Thyroid gland (tissue), 4 donors: ENCODE measurements at places on chromosomes 4 and X.

DNA sequence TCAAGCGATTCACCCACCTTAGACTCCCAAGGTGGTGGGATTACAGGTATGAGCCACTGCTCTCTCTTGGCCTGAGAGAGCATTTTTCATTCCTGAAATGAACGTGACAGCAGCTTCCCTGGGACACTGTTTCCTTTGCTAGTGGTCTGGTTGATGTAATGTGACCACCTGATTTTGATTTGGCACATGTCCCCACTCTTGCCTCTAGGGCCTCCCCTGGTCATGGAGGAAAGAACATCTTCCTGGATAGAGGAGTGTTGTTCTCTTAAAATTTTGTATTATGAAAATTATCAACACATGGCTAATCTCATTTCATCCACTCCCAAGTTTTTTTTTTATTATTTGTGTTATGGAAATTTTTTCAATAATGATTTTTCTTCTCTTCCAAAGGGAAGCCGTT, 23.8 kb downstream of the SLC9B2 start:
- no peak overlapping the region for H3K27ac ChIP-seq
- H3K27me3 ChIP-seq = no peaks in the 10 kb centered on the region
- H3K4me1 ChIP-seq = no peaks in the 10 kb centered on the region
- no peak for DNase-seq

GRCh38 chrX:38336538-38337240, 9.4 kb upstream of the RPGR start:
- no peak for DNase-seq
- H3K36me3 ChIP-seq = no peaks in the 10 kb centered on the region
- H3K27ac ChIP-seq = no peak overlapping the region
- H3K4me3 ChIP-seq = no peak overlapping the region

GRCh38 chr4:48388525-48389154, 47.3 kb downstream of the SLAIN2 start:
- no peaks in the 10 kb centered on the region for H3K36me3 ChIP-seq
- no peak for DNase-seq
- no peak overlapping the region for H3K4me3 ChIP-seq
- H3K27ac ChIP-seq = no peak overlapping the region

GRCh38 chr4:188719794-188720193, 580.6 kb downstream of the TRIML1 start:
- no peak overlapping the region for H3K4me3 ChIP-seq
- no peaks in the 10 kb centered on the region for H3K27me3 ChIP-seq
- H3K4me1 ChIP-seq = no peaks in the 10 kb centered on the region
- no peak for DNase-seq
- H3K36me3 ChIP-seq = no peaks in the 10 kb centered on the region

- peaks cover 34% of the 10 kb centered on the region for H3K36me3 ChIP-seq
- no peak overlapping the region for H3K27ac ChIP-seq
- DNase-seq = no peak
Observed at GRCh38 chrX:40637687-40638086, 9.7 kb downstream of the CXorf38 start.

GRCh38 chrX:285076-285677, 4.0 kb downstream of the PLCXD1 start:
- no peak overlapping the region for H3K27ac ChIP-seq
- no peak overlapping the region for H3K4me3 ChIP-seq
- no peak for DNase-seq
- H3K36me3 ChIP-seq = no peaks in the 10 kb centered on the region
- peaks cover 7% of the 10 kb centered on the region for H3K4me1 ChIP-seq

GRCh38 chrX:44012484-44013096, 39.4 kb upstream of the NDP start:
- no peak overlapping the region for H3K4me3 ChIP-seq
- peak; percentile 2 for DNase-seq
- no peak overlapping the region for H3K27ac ChIP-seq
- H3K4me1 ChIP-seq = no peaks in the 10 kb centered on the region
